ENCODE measurements at places on chromosomes 4 and X. TPM values are rescaled to one million over a fixed set of nuclear protein-coding genes. Genes with fewer than 3 reads are reported as not detected.

The SPP1 gene
- 788 TPM for total RNA-seq

- DNase-seq = no peak
These were observed 77.6 kb upstream of the FRMPD4 start for GRCh38 chrX:12060489-12061260.

DNA sequence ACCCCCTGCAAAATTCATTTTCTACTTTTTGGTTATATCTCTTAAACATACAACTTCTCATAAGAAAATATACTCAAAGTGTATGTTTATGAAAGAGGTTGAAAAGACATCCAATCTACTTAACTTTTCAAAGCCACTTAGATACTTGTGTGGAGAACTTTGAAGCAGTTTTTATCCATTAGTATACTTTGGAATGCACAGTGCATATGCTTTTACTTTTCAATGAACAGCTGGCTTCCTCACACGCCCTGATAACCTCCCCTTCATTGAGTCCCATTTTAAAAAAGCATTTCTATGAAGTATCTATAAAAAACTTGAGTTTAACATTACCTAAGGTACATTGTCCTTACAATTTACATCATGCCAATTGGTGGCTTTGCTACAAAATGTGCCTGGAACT lies 73.8 kb downstream of the VEGFC start:
- DNase-seq = no peak

- DNase-seq = no peak
These were observed 166.4 kb upstream of the CPEB2 start for GRCh38 chr4:14835708-14836425.

GRCh38 chrX:87110142-87110541 lies 407.5 kb upstream of the KLHL4 start:
- DNase-seq = no peak

The TMPRSS11E gene
- total RNA-seq = not detected
